HepG2 (cell line): ENCODE measurements at places on chromosomes 7 and 10. TPM values are rescaled to one million over a fixed set of nuclear protein-coding genes. Genes with fewer than 3 reads are reported as not detected.

- no peak for DNase-seq
Measured at GRCh38 chr7:424301-424935, 95.2 kb downstream of the PDGFA start.

DNA sequence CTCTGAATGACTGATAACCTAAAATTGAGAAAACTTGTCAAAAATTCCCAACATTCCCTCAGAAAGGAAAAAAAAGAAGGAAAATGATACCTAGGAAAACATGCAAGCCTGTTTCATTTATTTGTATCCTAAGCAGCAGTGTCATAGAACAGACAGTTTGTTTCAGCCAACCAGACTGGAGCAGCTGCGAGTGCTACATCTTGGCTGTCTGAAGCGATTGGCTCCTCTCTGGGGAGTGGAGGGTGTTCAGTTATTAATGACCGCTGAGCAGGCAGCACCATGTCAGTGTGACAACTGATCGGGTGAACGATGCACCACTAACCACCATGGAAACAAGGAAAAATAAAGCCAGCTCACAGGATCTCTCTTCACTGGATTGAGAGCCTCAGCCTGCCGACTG, at the start of gene LRRN3:
TSS of gene LRRN3 (plus strand) at position 282 of the 400 bp plus-strand sequence. CDS start 31,646 bp downstream, outside the sequence.
- no peak for DNase-seq

- no peak for DNase-seq
Measured at GRCh38 chr10:79320820-79321493, 26.3 kb upstream of the PPIF start.

DNA sequence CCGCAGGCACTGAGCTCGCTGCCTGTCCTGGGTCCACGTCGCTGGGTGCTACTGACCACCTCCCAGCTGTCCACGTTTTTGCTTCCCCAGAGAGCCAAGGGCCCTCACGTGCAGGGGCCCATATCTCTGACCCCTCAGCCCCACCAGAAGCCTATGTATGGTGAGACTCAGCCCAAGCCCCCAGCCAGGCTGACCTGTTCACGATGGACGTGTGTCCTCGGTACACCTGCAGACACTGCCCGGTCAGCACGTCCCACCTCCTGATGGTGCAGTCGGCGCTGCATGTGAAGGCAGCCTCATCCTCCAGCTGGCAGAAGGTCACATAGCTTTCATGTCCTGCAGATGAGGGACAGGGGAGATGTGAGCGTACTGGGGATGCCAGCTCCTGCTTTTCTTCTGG, 9.9 kb downstream of the WDR86 start:
- no peak for DNase-seq

DNA sequence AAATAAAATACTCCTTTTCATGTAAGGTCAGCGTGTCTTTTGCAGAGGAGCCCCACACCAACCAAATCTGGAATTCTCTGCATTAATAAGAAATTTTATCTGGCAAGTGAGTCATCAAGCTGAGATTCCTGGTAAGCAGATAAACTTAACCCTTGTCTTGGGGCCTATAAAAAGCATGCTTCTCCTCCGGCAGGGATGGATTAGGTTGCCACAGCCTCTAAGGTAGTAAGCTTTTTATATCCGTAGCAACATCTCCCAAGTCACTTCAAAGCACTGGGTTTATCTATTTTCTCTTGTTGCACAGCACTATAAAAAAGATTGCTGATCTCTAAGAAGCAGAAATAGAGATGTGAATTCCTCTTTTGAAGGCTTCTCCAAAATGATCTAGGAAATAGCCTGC, 202.8 kb upstream of the NOBOX start:
- no peak for DNase-seq

GRCh38 chr7:155972651-155973390, 160.6 kb upstream of the SHH start:
- DNase-seq: no peak

- no peak for DNase-seq
Measured at GRCh38 chr10:88472540-88472939, 110.6 kb downstream of the RNLS start.

GRCh38 chr7:75712517-75713361, 26.0 kb downstream of the HIP1 start:
- no peak for DNase-seq

DNA sequence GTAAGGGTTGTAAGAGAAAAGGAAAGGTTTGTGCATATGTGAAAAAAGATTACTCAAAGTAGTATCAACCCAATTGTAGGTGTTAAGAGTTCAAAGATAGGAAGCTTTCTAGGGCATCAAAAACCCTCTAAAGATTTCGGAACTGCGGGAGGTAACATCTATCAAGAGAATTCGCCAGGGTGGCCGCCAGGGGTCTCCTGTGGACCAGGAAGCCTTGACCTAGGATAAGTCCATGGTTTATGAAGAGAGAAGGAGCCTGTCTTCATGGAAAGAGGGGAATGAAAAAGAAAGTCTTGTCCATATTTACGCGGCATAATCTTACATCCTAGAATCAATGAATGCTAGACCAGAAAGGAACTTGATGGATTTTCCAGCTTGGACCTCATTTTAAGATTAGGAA, 140.7 kb upstream of the CALCR start:
- peak; percentile 34 for DNase-seq

DNA sequence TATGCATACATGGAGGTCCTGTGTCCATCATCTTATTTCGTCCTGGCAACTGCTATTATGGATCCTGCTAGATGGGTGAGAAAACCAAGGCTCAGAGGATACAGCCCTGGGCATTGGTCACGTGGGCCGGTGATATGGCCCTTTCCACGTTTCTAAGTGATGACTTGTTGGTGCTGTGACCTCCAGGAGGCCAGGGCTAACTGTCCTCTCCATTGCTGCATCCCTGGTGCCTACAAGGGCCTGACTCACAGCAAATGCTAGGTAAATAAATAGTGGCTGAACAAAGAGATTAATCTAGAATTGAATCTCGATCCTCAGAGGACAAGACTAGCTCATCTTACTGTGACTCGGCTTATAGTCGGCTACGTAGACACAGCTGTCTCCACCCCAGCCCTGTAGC, 78.6 kb downstream of the FAM53B start:
- no peak for DNase-seq

DNA sequence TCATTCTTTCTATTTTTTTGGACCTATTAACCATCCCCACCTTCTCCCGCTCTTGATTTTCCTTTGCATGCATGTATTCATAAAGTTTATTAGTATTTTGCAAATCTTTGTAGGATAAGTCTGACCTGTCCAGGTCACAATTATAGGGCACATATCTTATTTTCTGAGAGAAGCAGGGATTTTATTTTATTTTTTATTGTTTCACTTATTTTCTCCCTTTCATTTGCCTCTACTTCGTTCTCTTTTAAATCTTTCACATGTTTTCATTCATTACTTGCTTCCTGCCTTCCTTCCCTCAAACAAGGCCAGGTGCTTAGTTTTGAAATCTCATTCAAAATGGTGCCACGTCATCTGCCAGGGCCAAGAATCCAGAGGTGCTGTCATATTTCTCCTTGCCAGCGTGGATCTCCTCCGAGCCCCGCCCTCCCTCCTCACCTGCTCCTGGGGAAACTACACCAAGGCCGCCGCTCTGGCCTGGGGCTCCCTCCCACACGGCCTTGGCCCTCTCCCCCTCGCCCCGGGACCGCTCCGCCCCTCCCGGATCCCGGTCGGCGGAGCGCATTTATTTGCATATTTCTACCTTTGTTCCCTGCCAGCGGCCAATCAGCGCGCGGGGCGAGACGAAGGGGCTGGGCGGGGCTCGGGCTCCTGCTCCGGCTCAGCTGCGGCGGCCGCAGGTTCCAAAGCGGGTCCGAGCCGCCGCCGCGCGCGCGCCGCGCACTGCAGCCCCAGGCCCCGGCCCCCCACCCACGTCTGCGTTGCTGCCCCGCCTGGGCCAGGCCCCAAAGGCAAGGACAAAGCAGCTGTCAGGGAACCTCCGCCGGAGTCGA, at the start of gene TSPAN13:
TSS of gene TSPAN13 (plus strand) at position 654 of the 830 bp plus-strand sequence. CDS start 213 bp downstream, outside the sequence.
- DNase-seq: peak; percentile 81

GRCh38 chr10:22619101-22619500, 95.3 kb downstream of the PIP4K2A start:
- no peak for DNase-seq

Gene ADRA2A
- polyA plus RNA-seq: 0.01 TPM in 1 of 2 replicates, not detected in the other

Gene C7orf33
- 0.04 TPM in 1 of 2 replicates, not detected in the other for polyA plus RNA-seq

Gene MINDY4
- polyA plus RNA-seq: not detected in 2 replicates

Gene METTL2B
- 15.5 and 17.4 TPM in 2 replicates for polyA plus RNA-seq

Gene CALHM1
- polyA plus RNA-seq: not detected in 2 replicates

Gene AZGP1
- 229 and 265 TPM in 2 replicates for polyA plus RNA-seq

Gene EBF3
- not detected in 2 replicates for polyA plus RNA-seq

Gene NRCAM
- polyA plus RNA-seq: 0.31 and 0.33 TPM in 2 replicates

Gene SPDYE2B
- polyA plus RNA-seq: not detected in 2 replicates

Gene TRPV5
- polyA plus RNA-seq: not detected in 2 replicates
